ENCODE measurements at places on chromosomes 16 and 17.

DNA sequence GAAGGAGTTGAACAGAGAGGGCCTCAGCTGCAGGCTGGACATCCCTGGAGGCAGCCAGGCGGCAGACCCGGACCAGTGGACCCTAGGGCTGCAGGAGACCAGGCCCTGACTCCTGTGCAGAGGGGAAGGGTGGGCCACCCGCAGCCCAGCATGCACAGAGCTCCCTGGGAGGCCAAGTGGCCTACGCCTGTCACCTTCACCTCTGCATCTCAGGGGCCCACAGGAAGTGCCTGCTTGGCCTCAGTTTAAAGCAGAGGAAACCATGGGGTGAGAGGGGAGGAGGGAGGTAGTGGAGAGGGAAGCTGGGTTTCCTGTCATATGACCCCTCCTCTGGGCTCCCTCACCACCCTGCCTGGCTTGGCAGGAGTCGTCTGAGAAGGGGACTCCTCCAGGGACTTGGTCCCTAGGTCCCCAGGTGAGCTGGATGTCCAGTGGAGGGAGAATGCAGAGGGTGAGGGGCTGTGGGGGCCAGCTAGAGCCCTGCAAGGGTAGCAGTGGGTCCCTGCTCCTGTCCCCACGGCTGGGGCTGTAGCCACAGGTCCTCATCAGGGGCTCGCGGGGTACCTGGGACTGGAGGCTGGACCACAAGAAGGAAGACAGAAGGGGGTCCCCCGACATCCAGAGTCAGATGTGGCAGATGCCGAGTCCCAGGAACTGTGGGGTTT, at the start of gene TMC8:
TMC8 (plus strand) TSS at position 335 of the 665 bp plus-strand sequence. CDS start 818 bp downstream, outside the sequence.
- no peak for DNase-seq

- DNase-seq: no peak
These were observed 345.3 kb downstream of the CA10 start for GRCh38 chr17:51813140-51813783.

GRCh38 chr17:48546137-48546923, 1.4 kb upstream of the HOXB2 start:
- no peak for DNase-seq

- DNase-seq: no peak
These were observed 367.7 kb upstream of the CDH11 start for GRCh38 chr16:65489531-65490023.

DNA sequence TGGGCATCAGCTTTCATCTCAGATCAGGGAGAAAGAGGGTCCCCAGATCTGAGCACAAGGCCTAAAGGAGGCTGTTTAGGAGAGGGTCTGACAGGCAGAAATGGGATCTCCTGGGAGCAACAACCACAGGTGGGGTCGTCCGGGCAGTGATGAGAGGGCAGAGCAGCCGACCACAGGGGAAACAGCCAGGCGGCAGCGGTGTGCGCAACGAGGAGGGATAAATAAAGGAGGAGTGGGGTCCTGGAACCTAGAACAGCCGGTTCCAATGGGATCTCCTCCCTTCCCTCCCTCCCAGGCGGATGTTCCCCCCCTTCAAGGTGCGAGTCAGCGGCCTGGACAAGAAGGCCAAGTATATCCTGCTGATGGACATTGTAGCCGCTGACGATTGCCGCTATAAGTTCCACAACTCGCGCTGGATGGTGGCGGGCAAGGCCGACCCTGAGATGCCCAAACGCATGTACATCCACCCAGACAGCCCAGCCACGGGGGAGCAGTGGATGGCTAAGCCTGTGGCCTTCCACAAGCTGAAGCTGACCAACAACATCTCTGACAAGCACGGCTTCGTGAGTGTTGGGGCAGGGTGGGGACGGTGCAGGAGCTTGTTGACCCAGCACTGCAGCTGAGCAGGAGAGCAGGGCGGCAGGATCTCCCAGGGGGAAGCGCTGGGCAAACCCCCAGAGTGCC, 1.9 kb downstream of the TBX2 start:
- DNase-seq: no peak

- no peak for DNase-seq
These were observed 48.5 kb upstream of the IRF8 start for GRCh38 chr16:85850344-85850880.

- DNase-seq: no peak
These were observed at the start of gene CNGB1 for GRCh38 chr16:57970970-57971369. TSS of gene CNGB1 (minus strand) at chr16:57971128. CDS start at chr16:57967286, 3,842 bp downstream.

DNA sequence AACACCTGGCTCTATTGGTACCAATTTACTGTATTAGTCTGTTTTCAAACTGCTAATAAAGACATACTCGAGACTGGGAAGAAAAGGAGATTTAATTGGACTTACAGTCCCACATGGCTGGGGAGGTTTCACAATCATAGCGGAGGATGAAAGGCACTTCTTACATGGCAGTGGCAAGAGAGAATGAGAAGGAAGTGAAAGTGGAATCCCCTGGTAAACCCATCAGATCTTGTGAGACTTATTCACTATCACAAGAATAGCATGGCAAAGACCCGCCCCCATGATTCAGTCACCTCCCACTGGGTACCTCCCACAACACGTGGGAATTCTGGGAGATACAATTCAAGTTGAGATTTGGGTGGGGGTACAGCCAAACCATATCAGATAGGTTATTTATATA, 22.6 kb upstream of the GOSR1 start:
- no peak for DNase-seq

- no peak for DNase-seq
These were observed 31.8 kb downstream of the CDRT15L2 start for GRCh38 chr17:20611309-20611708.

GRCh38 chr16:66127459-66128370, 238.8 kb upstream of the CDH5 start:
- no peak for DNase-seq

GRCh38 chr16:50497592-50497991, 50.6 kb upstream of the NKD1 start:
- DNase-seq: no peak

DNA sequence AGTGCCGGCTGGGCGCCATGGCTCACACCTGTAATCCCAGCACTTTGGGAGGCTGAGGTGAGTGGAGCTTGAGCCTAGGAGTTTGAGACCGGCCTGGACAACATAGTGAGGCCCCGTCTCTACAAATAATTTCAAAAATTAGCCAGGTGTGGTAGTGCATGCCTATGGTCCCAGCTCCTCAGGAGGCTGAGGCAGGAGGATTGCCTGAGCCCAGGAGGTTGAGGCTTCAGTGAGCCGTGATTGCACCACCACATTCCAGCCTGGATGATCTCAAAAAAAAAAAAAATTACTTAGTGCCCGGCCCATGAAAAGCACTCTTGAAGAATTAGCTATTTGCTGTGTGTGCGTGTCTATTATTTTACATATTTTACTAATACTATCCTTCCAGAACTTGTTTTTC, 9.6 kb downstream of the GPRC5C start:
- no peak for DNase-seq

- DNase-seq: no peak
These were observed 496.9 kb upstream of the C16orf82 start for GRCh38 chr16:26569793-26570192.

- DNase-seq: no peak
These were observed 44.3 kb downstream of the FZD2 start for GRCh38 chr17:44601539-44601938.

DNA sequence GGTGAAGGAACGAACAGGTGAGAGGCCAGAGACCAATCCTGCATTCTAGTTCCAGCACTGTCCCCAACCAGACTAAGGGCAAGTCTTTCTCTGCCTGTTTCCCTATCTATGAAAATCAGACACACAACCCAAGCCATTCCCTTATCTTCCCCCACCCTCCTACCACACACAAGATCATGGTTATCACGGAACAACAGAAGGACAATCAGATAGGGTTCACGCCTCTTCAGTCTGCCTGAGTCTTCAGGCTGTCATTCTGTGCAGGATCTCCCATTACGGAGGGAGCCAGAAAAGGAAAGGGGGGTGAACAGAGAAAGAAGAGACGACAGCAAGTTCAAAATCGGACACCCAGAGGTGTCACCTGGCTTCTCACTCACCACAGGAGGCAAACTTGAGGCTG, 11.1 kb downstream of the TLE7 start:
- DNase-seq: no peak

Measured in stimulated activated CD8-positive, alpha-beta memory T cell treated with anti-CD3 and anti-CD28 coated beads, Interleukin-7, amount 100 ng/mL, for 24 hours (primary cell).